ENCODE measurements at places on chromosomes 7 and 10.

DNA sequence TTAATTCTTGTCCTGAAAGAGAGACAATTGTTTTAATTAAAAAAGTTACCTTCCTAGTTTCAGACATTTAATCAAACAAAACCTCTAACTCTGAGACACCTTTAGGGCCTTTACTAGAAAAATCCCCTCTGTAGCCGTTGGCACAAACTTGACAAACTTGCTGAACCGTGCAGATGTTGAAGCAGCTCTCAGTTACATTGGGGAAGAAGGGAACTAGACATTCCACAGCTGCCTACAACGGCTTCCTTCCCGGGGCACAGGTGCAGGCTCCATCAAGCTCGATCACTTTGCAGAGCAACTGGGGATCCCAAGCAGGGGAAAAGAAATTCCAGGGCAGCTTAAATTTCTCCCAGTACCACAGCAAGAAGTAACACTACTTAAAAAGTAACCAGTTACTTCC, 141.3 kb downstream of the SKAP2 start:
- DNase-seq: no peak

DNA sequence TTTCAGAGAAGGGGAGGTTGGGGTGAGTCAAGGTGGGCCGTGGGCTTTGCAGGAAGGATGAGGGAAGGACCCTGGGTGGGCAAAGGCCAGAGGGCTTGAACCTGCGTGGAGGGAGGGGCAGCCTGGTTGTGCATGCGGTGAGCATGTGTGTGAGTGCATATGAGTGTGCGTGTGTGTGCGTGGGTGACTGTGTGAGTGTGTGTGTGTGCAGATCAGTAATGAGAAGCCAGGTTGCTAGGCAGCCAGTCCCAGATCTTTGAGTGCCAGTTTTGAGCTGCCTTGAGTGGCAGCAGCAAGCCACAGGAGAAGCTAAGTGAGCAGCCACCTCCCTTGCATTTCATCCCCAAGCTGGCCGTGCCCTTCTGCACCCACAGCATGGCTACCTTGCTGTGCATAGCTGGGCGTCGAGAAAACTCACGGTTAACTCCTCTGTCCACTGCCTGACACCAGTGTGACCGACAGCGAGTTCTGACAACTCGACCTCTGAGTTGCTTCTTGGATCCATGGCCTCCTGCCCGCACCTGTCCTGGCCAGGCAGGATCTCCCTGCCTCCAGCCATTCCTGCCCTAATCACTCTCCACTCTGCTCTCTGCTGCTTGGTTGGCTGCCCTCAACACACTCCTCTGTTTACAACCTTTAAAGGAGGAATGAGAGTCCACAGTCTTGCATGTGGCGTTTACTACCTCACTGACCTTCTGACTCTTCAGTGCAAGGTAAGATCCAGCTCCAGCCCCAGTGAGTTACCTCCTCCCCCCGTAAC, 775.4 kb downstream of the TYW1 start:
- DNase-seq: no peak

DNA sequence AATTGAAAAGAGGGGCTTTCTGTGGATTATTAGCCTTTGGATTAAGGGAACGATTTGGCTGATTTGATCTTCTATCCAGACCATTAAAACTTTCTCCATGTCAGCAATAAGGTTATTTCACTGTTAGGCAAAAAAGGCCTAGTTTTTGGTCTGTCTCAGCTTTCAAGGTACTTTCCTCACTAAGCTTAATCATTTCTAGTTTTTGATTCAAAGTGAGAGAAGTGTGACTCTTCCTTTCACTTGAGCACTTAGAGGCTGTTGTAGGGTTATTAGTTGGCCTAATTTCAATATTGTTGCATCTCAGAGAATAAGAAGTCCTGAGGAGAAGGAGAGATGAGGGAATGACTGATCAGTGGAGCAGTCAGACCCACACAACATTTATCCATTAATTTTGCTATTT, 596.0 kb upstream of the TPK1 start:
- no peak for DNase-seq

- no peak for DNase-seq
These were observed 67.1 kb downstream of the SHH start for GRCh38 chr7:155744971-155745683.

- no peak for DNase-seq
These were observed 60.6 kb downstream of the PUS7 start for GRCh38 chr7:105461518-105461917.
